A549 treated with GW870086 at 1 μM for 4 hours (cell line): ENCODE measurements at places on chromosomes 4 and X. TPM values are rescaled to one million over a fixed set of nuclear protein-coding genes. Genes with fewer than 3 reads are reported as not detected.

Gene CFP
- 0.20 to 1.0 TPM (median 0.31 TPM) in 5 replicates for total RNA-seq

Gene FGD1
- total RNA-seq, result 4.8 to 7.7 TPM (median 6.6 TPM) in 5 replicates

Gene TEX11
- not detected in 5 replicates for total RNA-seq

Gene MAP9
- total RNA-seq, result 5.0 to 5.9 TPM (median 5.4 TPM) in 5 replicates

Gene PTCHD1
- total RNA-seq, result 0.01 TPM in 1 of 5 replicates, not detected in the others

Gene SPARCL1
- total RNA-seq, result not detected in 5 replicates

Gene FRG2
- 0.08 TPM in 1 of 5 replicates, not detected in the others for total RNA-seq
